ENCODE measurements at places on chromosomes 1 and 21. TPM values are rescaled to one million over a fixed set of nuclear protein-coding genes. Genes with fewer than 3 reads are reported as not detected.

SPRTN gene
- total RNA-seq, result 11.2 TPM

HES2 gene
- 0.12 TPM for total RNA-seq

KPNA6 gene
- 54.7 TPM for total RNA-seq

TMEM79 gene
- 8.5 TPM for total RNA-seq

SAMD13 gene
- total RNA-seq, result 0.24 TPM

CD101 gene
- 7.1 TPM for total RNA-seq

PRAMEF20 gene
- not detected for total RNA-seq

RPS6KA1 gene
- total RNA-seq, result 190 TPM

LEMD1 gene
- 0.38 TPM for total RNA-seq

TAS1R2 gene
- total RNA-seq, result not detected

GALNT2 gene
- 27.7 TPM for total RNA-seq

MROH9 gene
- not detected for total RNA-seq

S100A1 gene
- not detected for total RNA-seq

CDK18 gene
- 0.68 TPM for total RNA-seq

FCRL1 gene
- total RNA-seq, result not detected

FALEC gene
- total RNA-seq, result not detected

C1orf105 gene
- 0.24 TPM for total RNA-seq

SPAG17 gene
- not detected for total RNA-seq

TDRD5 gene
- not detected for total RNA-seq

HEYL gene
- not detected for total RNA-seq
